GM12878 (cell line): ENCODE measurements at places on chromosomes 13 and 19.

- no peak for DNase-seq
These were observed 2.0 kb downstream of the PTBP1 start for GRCh38 chr19:799076-799881.

GRCh38 chr19:11175920-11176319 lies 20.3 kb upstream of the SPC24 start:
- no peak for DNase-seq

GRCh38 chr19:3515891-3516422 lies 9.8 kb downstream of the FZR1 start:
- DNase-seq = no peak

DNA sequence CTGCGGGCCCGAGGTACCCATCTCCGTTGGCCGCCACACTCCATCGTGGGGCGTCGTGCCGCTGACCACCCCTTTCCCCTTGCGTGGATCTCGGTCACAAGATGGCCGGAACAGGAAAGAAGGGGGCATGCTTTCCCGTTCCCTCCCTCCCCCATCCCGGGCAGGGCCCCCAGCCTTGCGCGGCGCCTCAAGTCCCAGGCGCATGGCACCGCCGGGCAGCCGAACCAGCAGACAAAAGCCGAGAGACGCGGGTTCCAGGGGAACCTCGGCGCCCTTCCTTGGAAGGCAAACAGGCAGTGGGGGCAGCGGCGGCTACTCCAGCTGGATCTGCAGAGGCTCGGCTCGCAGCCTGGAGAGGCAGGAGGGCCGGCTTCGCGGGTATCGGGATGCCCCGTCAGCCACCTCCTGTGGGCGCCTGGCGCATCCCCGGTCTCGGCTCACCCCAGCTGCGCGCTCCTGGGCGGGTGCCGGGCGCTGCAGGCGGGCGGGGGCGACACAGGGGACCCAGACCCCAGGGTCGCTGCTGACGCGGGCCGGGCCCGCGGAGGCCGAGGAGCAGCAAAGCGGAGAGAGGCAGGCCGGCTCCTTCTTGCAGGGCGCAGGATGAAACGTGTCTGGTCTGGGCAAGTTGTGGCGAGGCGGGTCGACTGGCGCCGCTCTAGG lies 439 bp downstream of the DZIP1 start:
- DNase-seq = no peak

GRCh38 chr19:2428756-2429711 lies 1.6 kb upstream of the TIMM13 start:
- DNase-seq = no peak

DNA sequence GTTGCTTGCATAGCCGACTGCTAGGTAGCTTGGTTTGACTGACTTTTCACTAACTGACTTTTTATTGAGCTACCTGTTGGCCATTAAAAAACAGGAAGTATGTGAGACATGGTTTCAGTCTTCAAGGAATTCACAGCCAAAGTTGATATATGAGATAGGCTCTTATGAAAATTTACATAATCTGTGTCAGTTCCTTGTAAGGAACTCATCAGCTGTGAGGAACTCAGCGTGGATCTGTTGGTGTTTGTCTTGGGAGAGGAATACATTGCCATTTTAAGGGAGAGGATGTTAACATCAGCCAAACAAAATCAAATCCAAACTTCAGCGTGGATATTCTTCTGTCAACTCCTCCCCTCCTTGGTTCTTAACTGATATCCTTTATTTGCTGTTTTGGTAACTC lies 2.0 kb downstream of the RNF113B start:
- no peak for DNase-seq

DNA sequence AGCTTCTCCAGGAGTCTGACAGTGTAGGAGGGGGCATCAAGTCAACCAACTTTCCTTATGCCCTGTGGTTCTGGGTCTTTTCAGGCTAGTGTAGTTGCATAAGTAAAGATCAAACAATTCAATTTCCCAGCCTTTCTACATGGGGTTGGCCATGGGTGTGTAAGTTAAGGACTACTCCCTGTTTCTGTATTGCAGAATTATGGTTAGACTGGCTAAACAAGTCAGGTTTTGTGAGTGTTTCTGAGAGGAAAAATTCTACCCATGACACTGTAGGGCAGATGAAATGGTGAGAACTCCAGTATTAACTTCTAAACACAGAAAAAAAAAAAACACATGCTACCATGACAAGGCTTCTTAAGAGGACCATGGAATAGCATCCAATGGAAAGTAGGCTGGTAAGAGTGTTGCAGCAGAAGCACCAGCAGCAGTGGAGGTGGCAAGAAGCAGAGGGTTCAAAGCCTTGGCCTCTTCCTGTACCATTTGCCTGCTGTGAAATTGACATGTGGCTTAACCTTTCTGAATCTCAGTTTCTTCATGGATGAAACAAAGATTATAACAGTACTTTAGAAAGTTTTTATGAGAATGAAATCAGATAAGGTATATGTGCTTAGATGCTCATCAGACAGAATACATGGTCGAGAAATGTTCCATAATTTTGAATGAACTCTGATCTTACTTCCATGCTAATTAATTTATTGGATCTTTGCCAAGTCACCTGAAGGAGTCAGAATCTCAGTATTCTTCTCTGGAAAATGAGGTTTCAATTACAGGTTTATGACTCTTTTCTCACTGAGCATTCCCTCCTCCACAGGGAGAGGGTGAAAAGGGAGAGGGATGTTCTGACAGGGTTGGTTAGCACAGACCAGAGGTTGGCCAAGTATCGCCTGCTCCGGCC lies 11.4 kb upstream of the SCEL start:
- DNase-seq = no peak

- no peak for DNase-seq
These were observed 15.4 kb upstream of the RAB20 start for GRCh38 chr13:110576736-110577476.

DNA sequence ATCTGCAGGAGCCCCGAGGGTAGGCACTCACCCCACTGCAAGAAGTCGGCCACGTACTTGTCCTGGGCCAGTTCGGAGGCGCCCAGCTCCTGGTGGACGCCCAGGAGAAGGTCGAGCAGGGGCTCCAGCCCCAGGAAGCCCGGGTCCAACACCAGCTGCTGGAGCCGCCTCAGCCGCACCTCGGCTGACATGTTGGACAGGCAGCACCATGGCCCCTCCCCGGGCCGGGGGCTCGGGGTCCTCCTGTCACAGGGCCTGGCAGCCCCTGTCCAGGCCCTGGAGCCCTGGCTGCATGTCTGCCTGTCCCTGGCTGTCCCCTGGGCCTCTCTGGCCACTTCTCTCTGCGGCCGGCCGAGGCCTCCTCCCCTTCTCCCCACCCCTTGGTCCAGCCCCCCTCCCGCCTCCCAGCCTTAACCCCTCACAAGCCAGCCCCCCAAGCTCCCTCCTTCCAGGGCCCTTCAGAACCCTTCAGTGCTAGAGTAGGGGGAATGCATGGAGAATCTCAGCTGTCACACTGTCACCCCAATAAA lies at the start of gene DMPK:
Gene DMPK, minus strand, starts transcription at position 329 of the 530 bp plus-strand sequence. Its CDS starts 138 bp downstream, at position 191.
- DNase-seq = no peak
